ENCODE measurements at places on chromosomes 12 and 14.
A peak's percentile ranks its signal among the peaks of the same experiment; 100 is the strongest.

- DNase-seq = no peak
Observed at GRCh38 chr14:26191671-26192070, 406.2 kb downstream of the NOVA1 start.

DNA sequence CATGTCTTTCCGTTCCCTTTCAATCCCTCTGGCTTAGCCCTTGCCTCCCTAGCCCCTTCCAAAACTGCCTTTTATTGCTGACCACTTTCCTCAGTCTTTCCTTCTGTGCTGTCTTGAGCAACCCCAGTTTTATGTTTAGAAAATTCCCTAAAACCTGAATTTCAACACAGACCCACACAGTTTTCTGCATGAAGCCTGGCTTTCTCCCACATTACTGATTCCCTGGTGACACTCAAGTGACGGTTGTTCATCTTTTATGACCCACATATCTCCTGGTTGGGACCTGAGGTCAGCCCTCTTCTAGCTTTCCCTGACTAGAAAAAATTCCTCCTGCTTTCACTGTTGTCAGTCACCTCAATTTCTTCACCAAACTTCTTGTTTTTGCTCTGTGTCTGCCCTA lies 21.0 kb downstream of the FGD4 start:
- no peak for DNase-seq

DNA sequence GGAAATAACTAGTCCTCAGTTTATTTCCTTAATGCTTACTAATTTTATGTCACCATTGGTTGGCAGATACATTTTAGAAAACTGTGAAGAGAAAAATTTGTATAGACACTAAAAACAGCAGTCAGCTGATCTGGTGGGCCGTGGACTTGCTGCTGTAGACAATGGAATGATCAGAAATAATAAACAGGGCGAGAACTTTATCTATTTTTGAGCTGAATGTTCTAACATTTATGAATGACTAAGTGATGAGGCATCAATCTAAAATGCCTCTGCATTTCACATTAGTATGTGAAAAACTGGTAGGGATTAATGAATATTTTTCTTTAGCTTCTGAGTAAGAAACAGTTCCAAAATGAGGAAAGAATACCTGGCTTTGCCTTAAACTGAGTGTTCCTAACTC lies 24.8 kb upstream of the PKP2 start:
- DNase-seq = no peak

GRCh38 chr14:99181804-99182520 lies 90.0 kb downstream of the BCL11B start:
- no peak for DNase-seq

DNA sequence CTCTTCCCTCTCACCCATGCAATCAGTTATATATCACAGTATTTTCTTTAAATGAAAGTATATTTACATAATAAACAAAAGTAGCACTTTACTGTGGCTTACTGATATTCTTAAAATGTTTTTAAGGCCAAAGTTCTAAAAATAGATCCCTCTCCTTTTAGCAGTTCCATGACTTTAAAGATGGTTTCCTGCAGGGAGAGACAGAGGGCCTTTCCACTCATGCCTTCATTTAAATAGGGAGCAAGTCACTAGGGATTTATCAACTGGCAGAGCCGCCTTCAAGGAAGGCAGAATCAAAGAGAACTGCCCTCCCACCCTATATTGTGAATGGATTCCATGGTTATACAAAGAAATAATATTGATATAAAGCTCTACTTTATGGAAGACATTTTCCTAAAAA lies 55.5 kb downstream of the DUSP16 start:
- DNase-seq = no peak

GRCh38 chr14:81517798-81518398 lies 15.8 kb downstream of the SEL1L start:
- peak; percentile 49 for DNase-seq

DNA sequence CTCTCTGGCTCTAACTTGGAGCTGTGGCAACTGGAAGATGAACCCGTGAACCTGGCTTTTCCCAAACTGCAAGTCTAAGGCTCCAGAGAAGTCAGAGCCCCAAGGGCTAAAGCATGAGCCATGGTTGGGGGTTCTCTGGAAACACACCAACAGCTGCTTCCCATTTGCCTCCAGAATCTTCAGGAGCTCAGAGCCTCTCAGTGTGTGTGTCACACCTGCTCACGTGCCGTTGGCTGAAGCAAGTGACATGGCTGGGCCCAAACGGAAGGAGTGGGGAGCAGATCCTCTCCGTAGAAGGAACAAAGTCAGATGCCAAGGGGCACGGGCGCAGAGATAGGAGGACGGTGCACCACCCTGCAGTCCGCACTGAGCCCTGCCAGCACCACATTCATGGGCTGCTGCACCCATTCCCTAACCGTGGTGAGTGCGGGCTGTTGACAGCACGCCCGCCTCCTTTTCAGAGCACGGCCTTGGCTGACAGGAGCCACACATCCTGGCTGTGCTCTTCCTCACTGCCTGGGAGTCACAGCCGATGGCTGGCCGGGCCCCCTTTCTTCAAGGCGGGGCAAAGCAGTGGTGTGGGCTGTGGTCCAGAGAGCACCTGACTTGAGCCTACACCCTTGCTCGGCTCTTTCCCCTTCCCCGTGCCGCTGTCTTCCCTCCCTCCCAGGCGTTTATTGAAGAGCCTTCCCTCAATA lies 16.6 kb upstream of the TRAF3 start:
- no peak for DNase-seq

- no peak for DNase-seq
Observed at GRCh38 chr14:88063811-88064210, 58.9 kb downstream of the GPR65 start.

- peak; percentile 76 for DNase-seq
Observed at GRCh38 chr12:124681779-124682391, 114.5 kb upstream of the NCOR2 start.

DNA sequence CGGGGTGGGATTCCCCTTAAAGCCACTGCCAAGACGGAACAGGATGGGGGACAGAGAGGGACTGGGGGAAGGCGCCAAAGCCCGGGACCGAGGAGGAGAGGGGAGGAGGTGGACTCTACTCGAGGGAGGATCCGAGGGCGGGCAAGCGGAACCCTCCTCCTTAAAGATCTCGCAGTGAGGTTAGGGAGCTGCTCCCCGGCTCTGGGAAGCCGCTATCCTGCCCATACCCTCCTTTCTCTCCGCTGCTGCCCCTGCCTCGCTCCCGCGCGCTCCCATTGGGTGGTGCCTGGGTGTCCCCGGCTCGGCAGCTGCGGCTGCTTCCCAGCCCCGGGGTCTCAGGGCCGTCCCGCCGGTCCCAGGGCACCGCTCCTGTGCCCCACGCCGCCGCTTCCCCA lies 16.4 kb downstream of the KRT18 start:
- DNase-seq = no peak

DNA sequence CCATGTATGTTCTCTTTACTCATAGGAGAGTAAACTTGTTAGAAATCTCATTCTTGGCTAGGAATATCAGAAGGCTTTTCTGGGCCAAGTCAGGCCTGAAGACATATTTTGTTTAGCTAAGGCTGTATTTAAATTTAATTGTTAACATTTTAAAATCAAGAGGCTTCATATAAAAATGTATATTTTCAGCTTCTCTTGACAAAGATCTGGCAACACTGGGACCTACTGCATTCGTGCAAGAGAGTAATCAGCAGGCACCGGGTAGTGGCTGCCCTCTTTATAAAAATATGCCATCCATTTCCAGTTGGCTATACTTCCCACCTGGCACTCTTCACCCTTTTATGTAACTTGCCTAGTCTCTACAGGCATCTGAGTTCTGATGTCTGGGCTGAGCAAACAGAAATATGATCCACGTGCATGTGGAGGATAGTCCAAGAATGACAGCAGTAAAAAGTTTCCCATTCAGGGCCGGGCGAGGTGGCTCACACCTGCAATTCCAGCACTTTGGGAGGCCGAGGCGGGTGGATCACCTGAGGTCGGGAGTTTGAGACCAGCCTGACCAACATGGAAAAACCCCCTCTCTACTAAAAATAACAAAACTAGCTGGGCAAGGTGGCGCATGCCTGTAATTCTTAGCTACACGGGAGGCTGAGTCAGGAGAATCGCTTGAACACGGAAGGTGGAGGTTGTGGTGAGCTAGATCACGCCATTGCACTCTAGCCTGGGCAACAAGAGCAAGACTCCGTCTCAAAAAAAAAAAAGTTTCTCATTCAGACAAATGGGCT lies 2.0 kb upstream of the SOS2 start:
- no peak for DNase-seq

- no peak for DNase-seq
Observed at GRCh38 chr12:65524666-65525065, 246.2 kb downstream of the MSRB3 start.

GRCh38 chr14:68599896-68600610 lies 192.8 kb downstream of the ZFP36L1 start:
- no peak for DNase-seq

DNA sequence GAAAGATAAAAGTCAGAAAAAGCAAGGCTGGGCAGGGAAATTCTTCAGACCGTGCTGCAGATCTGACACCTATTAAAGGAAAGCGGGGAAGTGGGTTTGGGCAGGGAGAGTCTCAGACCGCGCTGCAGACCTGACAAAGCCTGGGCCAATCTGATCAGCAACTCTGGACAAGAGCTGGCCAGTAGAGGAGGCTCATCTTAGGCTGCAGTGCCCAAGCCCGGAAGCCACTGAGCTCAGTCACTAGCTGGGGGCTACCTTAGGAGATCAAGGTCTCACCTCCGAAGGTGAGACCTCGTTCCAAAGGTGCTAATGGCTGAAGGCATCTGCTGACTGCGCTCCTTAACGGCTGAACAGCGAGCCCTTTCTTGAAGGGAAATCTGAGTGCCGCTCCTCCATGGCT lies 60.2 kb downstream of the SINHCAF start:
- no peak for DNase-seq

GRCh38 chr12:6281081-6281809 lies 29.2 kb upstream of the PLEKHG6 start:
- DNase-seq = no peak

DNA sequence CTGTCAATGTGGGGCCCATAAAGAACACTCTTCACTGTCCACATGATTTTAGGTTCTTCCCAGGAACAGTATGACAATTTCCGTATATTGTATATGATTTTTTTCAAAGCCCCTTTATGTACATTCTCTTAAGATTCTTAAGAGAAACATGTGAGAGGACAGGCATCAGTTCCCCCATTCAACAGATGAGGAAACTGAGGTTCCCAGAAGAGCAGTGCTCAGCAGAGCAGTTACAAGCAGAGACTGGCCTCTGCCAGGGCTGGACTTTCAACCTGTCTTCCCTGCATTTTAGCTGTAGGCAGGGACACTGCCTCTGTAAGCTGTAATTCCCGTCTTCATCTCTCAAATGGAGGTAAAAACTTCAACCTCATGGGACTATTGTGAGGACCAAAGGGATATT lies 77.7 kb downstream of the RBM19 start:
- DNase-seq = no peak

- DNase-seq = no peak
Observed at GRCh38 chr12:32302218-32303173, 96.9 kb upstream of the FGD4 start.

- peak; percentile 20 for DNase-seq
Observed at GRCh38 chr12:20220339-20220738, 148.0 kb upstream of the PDE3A start.

GRCh38 chr12:6426882-6427671 lies 17.7 kb upstream of the CD27 start:
- no peak for DNase-seq

- DNase-seq = no peak
Observed at GRCh38 chr12:109999983-110000505, 814 bp downstream of the ANKRD13A start.

- DNase-seq = no peak
Observed at GRCh38 chr12:62472472-62472871, 5.8 kb downstream of the MON2 start.

DNA sequence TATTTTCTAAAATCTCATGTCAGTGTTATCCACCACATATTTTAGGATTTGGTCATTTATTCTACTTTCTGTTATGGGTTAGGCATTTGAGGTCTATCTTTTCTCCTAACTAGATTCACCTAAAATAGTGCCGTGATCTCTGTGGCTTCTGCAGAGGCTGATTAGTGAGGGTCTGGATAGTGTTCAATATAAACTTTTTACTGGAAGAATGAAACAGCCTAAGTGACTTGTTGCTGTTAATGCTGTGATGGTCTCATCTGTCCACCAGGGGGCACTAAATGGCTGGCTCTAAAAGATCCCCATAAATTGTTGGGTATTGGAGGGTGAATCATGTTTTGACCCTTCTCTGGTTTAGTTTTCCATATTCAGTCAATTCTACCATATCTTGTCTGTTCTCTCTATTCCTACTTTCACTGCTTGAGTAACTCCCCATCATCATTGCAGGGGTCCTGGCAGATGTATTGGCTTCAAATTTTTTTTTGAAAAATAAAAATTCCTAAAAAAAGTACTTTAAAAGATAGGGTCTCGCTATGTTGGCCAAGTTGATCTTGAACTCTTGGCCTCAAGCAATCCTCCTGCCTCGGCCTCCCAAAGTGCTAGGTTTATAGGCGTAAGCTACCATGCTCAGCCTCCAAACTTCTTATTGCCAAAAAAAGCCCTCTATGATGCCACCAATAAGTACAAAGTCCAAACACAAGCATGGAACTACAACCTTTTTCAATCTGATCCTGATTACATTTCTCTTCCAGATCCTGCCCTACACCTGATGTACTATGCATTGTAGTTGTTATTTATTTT lies 6.9 kb downstream of the PABPN1 start:
- no peak for DNase-seq

DNA sequence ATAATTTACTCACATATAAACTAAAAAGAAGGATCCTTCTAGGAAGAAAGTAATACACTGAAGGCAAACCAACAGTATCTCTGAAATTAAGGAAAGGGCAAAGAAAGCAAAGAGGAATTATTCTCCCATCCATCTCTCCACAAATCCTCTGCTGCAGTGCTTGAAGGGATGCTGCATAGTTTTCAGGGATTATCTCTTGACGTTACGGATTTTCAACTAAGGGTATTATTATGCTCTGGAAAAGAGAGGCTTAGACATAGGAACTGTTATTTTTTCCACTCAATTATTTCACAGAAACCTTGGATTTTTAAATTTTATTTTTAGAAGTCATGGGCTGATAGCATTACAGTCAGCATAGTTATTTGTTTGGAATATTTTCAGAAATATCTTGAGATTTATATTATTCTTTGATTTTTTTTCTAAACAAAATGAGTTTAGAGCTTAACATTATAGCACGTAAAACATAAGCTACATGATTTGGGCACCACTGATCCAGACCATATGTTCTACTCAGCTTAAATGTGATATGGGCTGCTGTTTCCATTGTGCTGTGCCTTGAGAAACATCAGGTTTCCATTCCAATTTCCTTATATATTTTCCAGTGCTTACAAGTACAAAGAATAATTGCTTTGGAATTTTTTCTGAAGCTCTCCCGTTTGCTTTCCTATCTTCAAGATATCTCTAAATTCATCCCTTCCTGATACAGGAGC lies 57.9 kb upstream of the DCN start:
- no peak for DNase-seq

GRCh38 chr14:95431199-95432143 lies 85.0 kb downstream of the SYNE3 start:
- no peak for DNase-seq
